ENCODE measurements at places on chromosomes 4 and X.

DNA sequence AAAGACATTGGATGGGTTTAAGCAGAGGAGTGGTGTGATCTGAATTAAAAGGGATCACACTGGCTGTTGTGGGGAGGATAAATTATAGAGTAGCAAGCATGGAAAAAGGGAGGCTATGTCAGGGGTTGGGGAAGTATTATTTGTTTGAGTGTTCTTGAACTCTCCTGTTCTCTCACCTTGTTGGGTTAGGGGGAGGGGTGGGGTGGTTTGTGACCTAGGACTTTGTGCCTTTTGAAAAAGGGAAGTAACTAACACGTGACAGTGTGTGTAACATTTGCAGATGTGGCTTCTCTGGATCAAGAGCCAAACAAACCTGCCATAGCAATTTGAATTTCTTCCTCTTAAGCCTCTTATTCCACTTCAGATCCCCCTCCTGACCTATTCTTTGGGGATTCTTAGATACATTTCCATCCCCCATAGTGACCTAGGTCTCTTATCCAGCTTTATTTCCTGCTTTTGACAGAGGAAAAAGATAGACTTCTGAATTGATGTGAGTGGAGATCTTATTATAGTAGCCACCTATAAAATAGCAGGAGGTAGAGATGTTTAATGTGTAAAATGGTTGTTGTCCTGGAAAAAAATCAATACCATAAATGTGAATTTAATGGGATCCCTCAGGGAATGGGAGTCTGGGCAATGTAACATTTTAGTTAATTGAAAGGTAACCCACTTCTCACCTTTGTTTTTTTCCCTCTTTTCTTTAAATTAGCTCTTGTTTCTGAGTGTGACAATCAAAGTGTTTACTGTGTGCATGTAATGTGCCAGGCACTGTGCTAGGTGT, 120.4 kb downstream of the CT47B1 start:
- peak; percentile 3 for DNase-seq

GRCh38 chrX:150958177-150958576, 25.0 kb upstream of the HMGB3 start:
- DNase-seq = no peak

DNA sequence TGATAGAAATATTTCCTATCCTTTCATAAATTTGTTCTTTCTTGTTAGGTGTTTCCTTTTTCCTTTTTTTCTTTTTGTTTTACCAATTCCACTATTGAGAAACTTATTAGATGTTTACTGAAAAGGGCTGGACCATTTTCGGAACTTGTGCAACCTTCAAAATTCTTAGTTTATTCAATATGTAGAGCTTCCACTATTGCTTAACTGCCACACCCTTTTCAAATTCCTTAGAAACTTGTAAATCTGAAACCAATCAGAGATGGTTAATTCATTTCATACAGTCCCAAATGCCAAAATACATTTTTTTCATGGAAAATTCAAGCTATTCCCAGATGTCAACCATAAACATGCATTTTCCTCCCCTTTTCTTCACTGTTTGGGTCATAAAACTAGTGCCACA, 66.1 kb upstream of the SLC39A8 start:
- DNase-seq = no peak

GRCh38 chr4:3321295-3321889, 28.6 kb downstream of the RGS12 start:
- DNase-seq = no peak

GRCh38 chr4:53962516-53963225, 101.7 kb downstream of the CHIC2 start:
- DNase-seq = peak; percentile 57

DNA sequence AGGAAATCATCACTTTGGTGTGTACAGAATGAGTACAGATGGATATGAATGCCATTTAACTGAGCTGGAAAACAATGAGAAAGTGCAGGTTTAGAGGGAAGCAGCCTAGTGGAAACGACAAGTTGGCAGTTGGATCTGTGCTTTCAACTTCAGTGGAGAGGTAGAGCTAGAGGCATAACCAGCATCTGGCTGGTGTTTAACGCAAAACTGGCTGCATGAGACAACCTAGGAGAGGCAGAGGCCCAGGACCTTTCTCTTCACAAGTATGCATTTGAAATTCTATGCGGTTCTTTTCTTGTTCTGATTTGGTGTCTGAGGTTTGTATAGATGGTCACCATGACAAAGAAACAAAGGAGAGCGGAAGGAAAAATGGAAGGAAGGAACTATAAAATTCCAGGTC, 63.1 kb downstream of the ANXA5 start:
- no peak for DNase-seq

- no peak for DNase-seq
Measured at GRCh38 chr4:186134257-186134656, 29.8 kb downstream of the FAM149A start.

- peak; percentile 77 for DNase-seq
Measured at GRCh38 chr4:122716825-122717448, 15.6 kb upstream of the BBS12 start.

GRCh38 chr4:61462451-61463326, 262.6 kb downstream of the ADGRL3 start:
- DNase-seq = no peak

GRCh38 chr4:149176039-149176438, 639.6 kb downstream of the IQCM start:
- DNase-seq = peak; percentile 20

- peak; percentile 7 for DNase-seq
Measured at GRCh38 chrX:70264784-70265183, 3.4 kb upstream of the ARR3 start.

- DNase-seq = peak; percentile 92
Measured at GRCh38 chr4:169270810-169271691, at the start of gene SH3RF1. SH3RF1 (minus strand) TSS chr4:169270956; CDS start chr4:169269212, 1,744 bp downstream.

GRCh38 chr4:43253541-43253940, 361.0 kb downstream of the GRXCR1 start:
- no peak for DNase-seq

GRCh38 chr4:69936566-69936965, 5.7 kb downstream of the CSN1S1 start:
- no peak for DNase-seq

DNA sequence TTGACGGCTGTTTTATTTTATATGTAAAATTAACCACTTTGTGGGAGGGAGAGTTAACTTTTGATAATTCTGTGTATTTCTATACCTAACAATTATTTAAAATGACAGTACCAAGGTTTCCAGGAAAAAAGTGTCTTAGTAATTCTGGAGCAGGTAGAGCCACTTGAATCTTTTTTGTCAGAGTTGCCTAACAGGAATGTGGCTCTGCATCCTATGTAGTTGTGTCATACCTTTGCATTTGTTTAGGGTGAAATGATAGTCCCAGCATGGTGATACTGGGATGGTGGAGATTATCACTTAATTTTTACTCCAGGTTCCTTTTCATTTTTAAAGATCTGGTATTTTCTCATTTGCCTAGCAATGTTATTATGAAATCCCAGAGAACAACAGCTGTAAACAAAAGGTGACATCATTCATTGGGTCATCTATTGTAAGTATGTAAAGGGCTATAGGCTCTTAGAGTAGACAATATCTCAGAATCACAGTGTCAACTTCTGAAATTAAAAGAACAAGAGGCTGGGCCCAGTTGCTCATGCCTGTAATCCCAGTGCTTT, 9.6 kb downstream of the SGMS2 start:
- no peak for DNase-seq

DNA sequence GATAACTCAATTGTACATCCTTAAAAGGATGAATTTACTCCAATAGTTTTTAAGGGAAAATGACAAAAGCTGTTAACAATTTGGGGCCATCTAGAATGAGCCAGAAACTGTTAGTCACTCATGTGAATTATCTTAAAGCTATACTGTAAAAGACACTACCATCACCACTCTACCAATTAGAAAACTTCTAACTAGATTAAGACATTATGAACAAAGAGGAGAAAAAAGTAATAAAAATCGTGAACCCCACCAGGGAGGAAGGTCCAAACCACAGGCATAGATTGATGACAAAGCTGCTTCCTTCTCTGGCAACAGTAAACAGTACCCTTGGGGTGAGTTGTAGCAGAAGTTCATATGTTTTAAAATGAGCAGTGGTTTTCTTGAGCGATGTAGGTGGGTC, 106.1 kb downstream of the PDGFC start:
- DNase-seq = no peak

DNA sequence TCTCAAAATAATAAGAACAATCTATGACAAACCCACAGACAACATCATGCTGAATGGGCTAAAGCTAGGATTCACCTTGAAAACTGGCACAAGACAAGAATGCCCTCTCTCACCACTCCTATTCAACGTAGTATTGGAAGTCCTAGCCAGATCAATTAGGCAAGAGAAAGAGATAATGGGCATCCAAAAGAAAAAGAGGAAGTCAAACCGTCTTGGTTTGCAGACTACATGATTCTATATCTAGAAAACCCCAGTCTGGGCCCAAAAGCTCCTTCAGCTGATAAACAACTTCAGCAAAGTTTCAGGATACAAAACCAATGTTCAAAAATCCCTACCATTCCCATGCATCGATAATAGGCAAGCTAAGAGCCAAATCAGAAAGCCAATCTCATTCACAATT, 59.0 kb downstream of the CHM start:
- DNase-seq = no peak

DNA sequence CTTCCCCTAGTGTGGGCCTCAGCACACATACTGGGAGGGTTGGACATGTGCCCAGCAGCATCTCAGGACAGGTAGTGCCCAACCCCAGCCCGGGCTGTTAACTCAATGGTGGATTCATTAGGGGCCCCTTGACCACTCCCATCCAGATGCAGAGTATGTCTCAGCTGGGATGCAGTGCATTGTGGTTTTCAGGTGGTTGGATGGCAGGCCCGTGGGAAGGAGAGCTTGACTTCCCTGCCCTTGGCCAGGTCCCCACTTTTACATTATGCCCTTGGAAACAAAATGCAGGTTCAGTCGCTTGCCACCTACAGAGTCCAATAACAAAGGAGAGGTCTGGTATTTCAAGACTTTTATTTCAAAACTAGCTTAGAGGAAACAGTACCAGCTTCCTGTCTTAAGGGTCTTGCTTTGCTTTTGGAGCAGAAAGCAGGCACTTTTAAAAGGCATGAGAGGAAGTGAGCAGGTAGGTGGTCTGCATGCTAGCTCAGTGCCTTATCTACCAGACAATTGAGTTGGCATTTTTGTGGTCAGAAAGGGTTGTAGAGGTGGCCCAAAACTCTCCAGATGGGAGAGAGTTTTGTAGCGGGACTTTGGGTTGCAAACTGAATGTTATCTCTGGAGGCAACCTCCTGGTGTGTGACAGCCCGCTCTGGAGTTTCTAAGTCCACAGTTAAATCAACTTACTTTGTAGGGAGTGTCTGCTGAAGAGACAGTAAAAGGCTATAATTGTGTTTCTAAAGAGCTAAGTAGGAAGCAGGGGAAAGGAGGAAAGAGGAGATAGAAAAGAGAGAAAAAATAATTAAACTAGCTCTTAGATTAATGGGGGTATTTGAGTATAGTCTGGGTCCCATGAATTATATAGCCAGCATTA, 171.0 kb downstream of the GALNTL6 start:
- DNase-seq = no peak

DNA sequence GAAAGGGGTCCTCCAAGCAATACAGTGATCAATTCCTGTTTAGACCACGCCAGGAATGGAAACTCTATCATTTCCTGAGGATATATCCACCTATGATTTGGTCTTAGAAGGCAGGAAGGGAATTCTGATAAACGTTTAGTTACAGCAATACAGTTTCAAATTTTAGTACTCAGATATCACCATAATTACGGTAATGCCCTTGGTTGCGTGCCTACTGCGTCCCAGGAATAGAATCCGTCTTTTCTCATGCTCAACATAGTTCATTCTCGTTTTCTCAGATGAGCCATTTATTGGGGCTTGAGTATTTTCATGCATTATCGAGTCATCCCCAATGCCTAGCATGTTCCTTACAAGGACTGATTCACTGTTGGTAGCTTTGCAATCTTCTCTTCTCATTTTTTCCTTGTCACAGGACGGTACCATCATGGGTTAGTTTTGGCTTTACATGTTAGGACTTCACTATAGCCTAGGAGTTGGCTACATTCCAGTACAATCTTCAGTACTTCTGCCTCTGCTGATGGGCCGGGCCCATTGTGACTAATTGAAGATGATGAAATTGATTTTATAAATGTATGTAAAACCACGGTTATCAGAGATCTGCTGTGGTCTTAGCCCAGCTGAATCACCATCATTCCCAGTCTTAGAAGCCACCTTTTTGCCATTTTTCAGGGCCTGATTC, 4.4 kb upstream of the PRKX start:
- DNase-seq = no peak

DNA sequence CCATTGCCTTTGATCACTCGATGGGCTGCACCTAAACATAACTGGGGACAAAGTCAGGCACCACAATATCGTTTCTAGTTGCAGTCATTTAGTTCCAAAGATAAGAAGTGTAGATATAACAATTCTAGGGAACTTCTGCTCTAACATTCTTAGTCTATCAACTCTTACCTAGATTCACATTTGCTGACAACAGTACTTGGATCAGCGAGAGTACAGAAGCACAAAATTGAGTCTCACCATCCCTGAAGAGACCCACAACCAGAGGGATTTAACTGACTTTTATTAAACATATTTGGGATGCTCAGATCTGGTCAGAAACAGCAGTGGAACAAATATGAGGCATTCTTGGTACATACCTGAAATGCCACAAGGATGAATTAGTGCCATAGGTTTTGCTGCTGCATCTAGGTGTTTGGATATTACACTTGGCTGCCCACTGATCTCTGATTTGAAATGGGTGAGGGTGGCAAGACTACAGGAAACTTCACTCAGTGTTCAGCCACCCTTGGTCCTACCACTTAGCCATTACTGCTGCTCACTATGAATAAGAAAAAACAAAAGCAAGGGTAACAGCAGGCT, 28.9 kb upstream of the HUWE1 start:
- DNase-seq = no peak

GRCh38 chrX:111095974-111096895, at the start of gene PAK3:
PAK3 (plus strand) TSS chrX:111096191; CDS start chrX:111123104, 26,913 bp downstream.
- DNase-seq = peak; percentile 79

GRCh38 chrX:20461002-20461401, 194.3 kb upstream of the RPS6KA3 start:
- DNase-seq = no peak

GRCh38 chr4:966266-967112, 6.9 kb downstream of the DGKQ start:
- no peak for DNase-seq

DNA sequence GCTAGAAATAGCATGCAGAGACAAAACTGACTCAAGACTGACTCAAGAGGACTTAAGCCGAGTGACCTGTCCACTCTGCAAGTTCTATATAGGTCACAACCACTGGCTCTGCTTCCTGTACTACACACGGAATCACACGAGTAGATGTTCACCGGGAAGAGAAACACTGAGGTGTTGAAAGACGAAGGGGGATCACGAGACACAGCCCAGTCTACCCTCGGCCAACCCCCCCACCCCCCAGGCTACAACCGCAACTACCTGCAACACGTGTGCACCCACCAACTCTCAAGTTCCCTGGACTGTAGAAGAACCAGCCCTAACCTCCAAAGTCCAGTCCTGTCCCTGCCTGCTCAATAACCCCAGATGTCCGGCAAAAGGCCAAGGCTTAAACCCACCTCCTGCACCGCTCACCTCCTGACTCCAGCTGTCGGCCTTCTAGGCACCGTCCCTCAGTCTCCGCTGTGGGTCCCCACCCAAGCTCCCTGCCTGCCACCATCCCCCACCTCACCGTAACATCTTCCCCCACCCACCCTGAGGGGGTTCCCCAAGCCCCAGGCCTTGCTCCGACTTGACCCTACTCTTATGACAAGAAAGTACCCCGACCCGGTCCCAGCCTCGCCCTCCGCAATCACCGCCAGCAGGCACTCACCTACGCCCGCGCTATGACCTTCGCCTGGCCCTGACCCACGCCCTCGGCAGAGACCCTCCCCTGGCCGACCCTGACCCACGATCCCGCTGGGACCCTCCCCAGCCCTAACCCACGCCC, 739 bp downstream of the GAK start:
- no peak for DNase-seq

Data from neural progenitor cell (in vitro differentiated cells).